ENCODE measurements at places on chromosomes 1 and 21.

DNA sequence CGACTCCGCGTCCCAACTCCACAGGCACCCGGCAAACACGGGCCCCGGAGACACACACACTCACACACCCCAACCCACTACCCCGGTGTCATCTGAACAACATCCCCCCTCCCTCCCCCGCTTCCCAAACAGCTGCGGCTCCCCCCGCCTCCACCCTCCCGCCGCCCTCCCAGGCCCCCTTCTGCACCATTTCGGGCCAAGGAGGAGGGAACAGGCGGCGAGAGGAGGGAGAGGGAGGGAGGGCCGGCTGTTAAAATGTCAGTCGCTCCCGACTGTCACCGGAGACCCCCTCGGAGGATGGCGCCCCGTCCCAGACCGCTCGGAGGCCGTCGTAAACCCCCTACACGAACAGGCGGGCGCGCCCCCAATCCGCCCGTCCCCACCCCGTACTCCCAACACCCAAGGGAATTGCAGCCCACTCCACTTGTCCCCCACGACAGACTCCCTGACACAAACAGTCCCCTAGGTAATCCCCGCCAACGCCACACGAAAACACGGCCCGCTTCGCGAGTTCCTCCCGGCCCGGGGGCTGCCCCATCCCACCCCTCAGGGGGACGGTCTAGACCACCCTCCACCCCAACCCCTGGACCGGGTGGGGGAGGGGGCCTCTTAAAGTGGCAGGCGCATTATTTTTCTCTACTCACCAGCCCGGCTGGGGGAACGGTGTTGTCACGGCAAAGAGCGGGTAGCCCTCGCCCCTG, 583 bp downstream of the MEF2D start:
- no peaks in the 10 kb centered on the region for H3K27me3 ChIP-seq
- peak overlapping the region; percentile 72 for H3K27ac ChIP-seq
- peak; percentile 69 for DNase-seq
- H3K36me3 ChIP-seq = no peaks in the 10 kb centered on the region
- H3K4me3 ChIP-seq = peak overlapping the region; percentile 90
- peaks cover 80% of the 10 kb centered on the region for H3K4me1 ChIP-seq

DNA sequence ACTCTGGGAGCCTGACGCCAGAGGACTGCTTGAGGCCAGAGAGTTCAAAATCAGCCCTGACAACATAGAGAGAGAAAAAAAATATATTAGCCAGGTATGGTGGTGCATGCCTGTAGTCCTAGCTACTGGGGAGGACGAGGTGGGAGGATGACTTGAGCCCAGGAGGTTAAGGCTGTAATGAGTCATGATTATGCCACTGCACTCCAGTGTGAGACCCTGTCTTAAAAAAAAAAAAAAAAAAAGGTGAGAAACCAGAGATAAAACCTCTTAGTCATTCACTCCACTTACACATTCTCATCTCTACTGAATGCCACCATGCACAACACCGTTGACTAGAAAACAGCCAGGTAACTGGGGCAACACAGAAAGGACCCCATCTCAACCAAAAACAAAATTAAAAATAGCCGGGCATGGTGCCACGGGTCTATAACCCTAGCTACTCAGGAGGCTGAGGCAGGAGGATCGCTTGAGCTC, 178.1 kb downstream of the SLC45A1 start:
- H3K27me3 ChIP-seq = no peaks in the 10 kb centered on the region
- H3K27ac ChIP-seq = peak overlapping the region; percentile 36
- peaks cover 30% of the 10 kb centered on the region for H3K4me1 ChIP-seq
- no peak overlapping the region for H3K4me3 ChIP-seq
- DNase-seq = no peak

- H3K27me3 ChIP-seq = peaks cover 29% of the 10 kb centered on the region
- no peak for DNase-seq
- H3K27ac ChIP-seq = no peak overlapping the region
- H3K36me3 ChIP-seq = peaks cover 11% of the 10 kb centered on the region
- peaks cover 43% of the 10 kb centered on the region for H3K4me1 ChIP-seq
- H3K4me3 ChIP-seq = peak overlapping the region; percentile 52
Observed at GRCh38 chr21:46141767-46142581, 13.4 kb downstream of the FTCD start.

- H3K27ac ChIP-seq = no peak overlapping the region
- no peak for DNase-seq
- H3K4me3 ChIP-seq = no peak overlapping the region
- no peaks in the 10 kb centered on the region for H3K36me3 ChIP-seq
- H3K4me1 ChIP-seq = no peaks in the 10 kb centered on the region
Observed at GRCh38 chr21:44527983-44528633, 11.9 kb downstream of the KRTAP10-1 start.

DNA sequence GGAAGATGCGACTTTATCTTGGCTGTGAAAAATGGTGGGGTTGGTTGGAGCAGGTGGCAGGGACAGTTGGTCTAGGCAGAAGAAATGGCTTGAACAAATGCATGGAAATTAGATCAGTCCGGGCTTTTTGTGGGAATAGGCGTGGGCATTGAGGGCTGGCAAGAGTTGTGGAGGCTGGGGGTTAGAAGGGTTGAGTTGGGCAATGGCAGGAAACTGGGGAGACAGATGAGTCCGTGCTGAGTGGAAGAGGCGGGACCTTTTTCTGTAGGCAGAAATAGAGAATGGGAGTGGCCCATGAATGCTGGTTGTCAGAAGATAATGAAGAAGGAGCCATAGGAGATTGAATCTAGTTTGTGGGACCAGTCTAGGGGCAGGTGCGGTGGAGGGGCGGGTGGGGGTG, 6.9 kb downstream of the PDPN start:
- peaks cover 15% of the 10 kb centered on the region for H3K27me3 ChIP-seq
- H3K4me3 ChIP-seq = no peak overlapping the region
- no peak overlapping the region for H3K27ac ChIP-seq
- DNase-seq = no peak
- H3K36me3 ChIP-seq = peaks cover 11% of the 10 kb centered on the region

GRCh38 chr1:232048481-232048880, 421.9 kb downstream of the DISC1 start:
- no peaks in the 10 kb centered on the region for H3K36me3 ChIP-seq
- no peak for DNase-seq
- H3K27me3 ChIP-seq = no peaks in the 10 kb centered on the region
- no peak overlapping the region for H3K27ac ChIP-seq
- H3K4me1 ChIP-seq = peaks cover 23% of the 10 kb centered on the region

DNA sequence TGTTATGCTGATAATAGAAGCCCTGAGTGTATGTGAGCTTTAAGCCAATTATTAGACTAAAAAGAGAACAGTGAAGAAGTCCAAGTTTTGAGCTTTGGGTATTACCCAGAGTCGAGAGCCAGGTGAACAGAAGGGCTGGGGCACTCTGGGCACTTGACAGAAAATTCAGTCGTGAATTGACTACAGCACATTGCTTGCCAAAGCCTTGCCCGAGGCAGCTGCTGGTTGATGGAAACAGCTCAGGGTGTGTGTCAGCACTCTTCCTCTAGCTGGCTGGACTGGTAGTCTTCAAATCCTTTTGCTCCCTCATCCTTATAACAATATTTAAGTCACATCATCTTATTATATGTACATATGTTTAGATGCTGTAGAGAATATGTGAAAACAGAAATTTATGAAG, 21.3 kb downstream of the PDE4B start:
- H3K36me3 ChIP-seq = no peaks in the 10 kb centered on the region
- DNase-seq = no peak
- H3K27ac ChIP-seq = no peak overlapping the region
- no peak overlapping the region for H3K4me3 ChIP-seq
- H3K27me3 ChIP-seq = no peaks in the 10 kb centered on the region

DNA sequence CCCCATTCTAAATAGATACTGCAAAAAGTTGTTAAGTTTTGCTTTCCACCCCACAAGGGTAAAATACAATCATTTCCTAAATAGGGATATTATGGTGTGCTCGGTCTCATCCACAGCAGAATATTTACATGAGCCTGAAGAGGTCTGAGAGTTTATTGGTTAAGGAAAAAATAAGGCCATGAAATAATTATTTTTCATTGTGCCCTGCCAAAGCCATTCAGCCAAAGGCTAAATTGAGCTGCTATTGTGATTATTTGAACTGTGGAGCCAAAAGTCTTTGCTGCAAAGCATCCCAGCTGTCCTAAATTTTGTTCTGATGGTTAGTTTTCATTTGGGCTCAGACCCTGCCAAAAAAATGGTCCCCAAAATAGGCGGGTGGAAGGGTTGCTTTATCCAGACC, 298.7 kb upstream of the ESRRG start:
- H3K4me1 ChIP-seq = no peaks in the 10 kb centered on the region
- no peaks in the 10 kb centered on the region for H3K36me3 ChIP-seq
- no peak overlapping the region for H3K4me3 ChIP-seq
- H3K27me3 ChIP-seq = peaks cover 7% of the 10 kb centered on the region
- no peak for DNase-seq

- no peak overlapping the region for H3K4me3 ChIP-seq
- no peaks in the 10 kb centered on the region for H3K36me3 ChIP-seq
- H3K27me3 ChIP-seq = peaks cover 11% of the 10 kb centered on the region
- H3K4me1 ChIP-seq = peaks cover 46% of the 10 kb centered on the region
Observed at GRCh38 chr1:62981434-62981833, 197.5 kb downstream of the ATG4C start.

DNA sequence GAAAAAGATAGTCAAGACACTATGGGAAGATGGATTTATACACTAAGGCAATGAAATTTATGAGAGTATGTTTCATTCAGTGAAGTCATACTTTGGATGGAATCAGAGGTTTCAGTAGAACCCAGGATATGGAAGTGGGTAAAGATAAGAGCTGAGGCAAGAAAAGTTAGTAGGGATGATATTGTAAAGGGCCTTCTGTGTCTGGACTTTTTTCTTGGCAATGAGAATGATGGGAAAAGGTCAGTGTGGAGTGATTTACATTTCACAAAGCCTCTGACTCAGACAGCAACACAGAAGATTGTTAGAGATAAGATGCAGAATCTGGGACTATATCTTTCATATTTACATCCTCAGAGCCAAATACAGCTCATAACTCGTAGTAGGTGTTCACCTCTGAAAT, 32.1 kb downstream of the SH3BGR start:
- DNase-seq = no peak
- no peak overlapping the region for H3K4me3 ChIP-seq
- H3K4me1 ChIP-seq = no peaks in the 10 kb centered on the region
- H3K27ac ChIP-seq = no peak overlapping the region

DNA sequence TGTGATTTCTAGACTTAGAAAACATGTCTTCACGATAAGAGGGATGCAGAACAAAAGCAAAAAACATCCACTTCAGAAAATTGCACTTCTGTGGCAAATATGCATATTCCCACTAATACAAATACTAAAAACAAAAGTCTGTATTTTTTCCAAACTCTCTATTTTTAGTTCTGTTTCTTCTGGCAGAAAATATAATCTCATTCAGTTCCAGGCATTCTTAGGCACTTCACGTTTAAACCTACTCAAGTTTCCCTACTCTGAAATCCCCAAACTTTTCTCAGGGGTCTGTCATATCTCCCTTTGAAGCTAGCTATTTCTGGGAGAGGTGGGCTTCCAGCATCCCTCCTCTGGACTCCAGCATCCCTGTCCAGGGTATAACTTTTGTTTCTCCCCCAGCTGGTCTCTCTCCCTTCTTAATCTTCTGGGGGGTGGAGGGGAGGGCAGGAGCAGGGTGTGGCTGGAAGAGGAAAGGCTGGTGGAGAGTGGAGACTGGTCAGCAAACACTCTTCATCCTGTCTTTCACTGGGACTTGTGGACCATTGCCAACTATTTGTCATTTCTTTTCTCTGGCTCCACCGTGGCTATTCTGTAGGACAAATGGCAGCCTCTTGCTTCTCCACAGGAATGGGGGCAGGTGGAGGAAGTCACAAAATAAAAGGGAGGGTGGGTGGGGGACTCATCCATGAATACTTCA, 19.6 kb upstream of the NCF2 start:
- H3K27ac ChIP-seq = no peak overlapping the region
- no peaks in the 10 kb centered on the region for H3K36me3 ChIP-seq
- no peak for DNase-seq
- H3K27me3 ChIP-seq = peaks cover 8% of the 10 kb centered on the region

- no peak for DNase-seq
- H3K4me1 ChIP-seq = no peaks in the 10 kb centered on the region
- no peak overlapping the region for H3K27ac ChIP-seq
- H3K27me3 ChIP-seq = no peaks in the 10 kb centered on the region
- no peak overlapping the region for H3K4me3 ChIP-seq
Observed at GRCh38 chr21:45277101-45278045, 10.3 kb downstream of the POFUT2 start.

DNA sequence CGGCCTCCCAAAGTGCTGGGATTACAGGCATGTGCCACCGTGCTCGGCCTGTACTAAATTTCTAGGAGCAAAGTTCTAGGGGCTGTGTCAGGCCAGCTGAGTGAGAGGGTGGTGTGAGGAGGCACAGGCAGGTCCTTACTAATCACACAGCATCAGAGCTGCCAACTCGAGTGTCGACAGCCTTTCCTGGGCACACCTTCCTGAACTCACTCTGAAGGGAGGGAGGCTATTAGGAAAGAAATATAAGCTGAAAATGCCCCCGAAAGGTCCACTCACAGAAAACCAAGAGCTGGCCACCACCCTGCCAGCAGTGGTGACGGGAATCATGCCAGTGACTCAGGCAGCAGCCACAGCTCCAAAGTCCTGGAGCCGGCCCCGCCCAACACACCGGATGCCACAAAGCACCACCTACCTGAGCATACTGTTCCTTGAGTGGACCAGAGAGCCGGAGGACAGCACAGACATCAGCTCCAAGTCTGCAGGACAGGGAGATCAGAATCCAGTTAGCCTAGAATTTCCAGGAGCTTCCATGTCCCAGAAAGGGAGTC, 4.5 kb downstream of the PMVK start:
- no peak overlapping the region for H3K4me3 ChIP-seq
- peaks cover 12% of the 10 kb centered on the region for H3K36me3 ChIP-seq
- no peak for DNase-seq
- peaks cover 15% of the 10 kb centered on the region for H3K4me1 ChIP-seq
- peaks cover 7% of the 10 kb centered on the region for H3K27me3 ChIP-seq

DNA sequence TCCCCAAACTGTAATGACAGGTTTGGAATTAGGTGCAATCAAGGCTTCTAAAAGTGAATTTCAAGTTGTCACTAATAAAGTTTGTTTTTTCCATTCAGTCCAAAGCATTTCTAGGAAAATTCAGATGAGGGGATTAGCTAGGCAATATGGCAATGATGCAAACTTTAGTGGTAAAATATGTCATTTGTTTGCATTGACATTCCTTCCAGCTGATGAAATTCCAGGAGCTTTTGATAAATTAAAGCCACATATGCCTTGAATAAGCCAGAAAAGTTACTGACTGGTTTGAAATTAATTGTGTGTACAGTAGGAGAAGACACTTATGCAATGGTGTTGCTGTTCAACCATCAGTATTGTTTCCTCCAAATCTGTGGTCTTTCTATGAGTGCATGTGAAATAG, 57.8 kb downstream of the MROH9 start:
- H3K4me3 ChIP-seq = no peak overlapping the region
- H3K36me3 ChIP-seq = no peaks in the 10 kb centered on the region
- H3K27ac ChIP-seq = no peak overlapping the region

- H3K27me3 ChIP-seq = no peaks in the 10 kb centered on the region
- H3K36me3 ChIP-seq = peaks cover 15% of the 10 kb centered on the region
- no peak overlapping the region for H3K4me3 ChIP-seq
- no peak for DNase-seq
Observed at GRCh38 chr1:32066489-32066873, 6.3 kb upstream of the TMEM39B start.

GRCh38 chr1:114720492-114720891, 3.9 kb upstream of the NRAS start:
- peaks cover 72% of the 10 kb centered on the region for H3K36me3 ChIP-seq

All from nephron progenitor cell (in vitro differentiated cells).